ENCODE measurements at places on chromosomes 7 and 10.
A peak's percentile ranks its signal among the peaks of the same experiment; 100 is the strongest.

DNA sequence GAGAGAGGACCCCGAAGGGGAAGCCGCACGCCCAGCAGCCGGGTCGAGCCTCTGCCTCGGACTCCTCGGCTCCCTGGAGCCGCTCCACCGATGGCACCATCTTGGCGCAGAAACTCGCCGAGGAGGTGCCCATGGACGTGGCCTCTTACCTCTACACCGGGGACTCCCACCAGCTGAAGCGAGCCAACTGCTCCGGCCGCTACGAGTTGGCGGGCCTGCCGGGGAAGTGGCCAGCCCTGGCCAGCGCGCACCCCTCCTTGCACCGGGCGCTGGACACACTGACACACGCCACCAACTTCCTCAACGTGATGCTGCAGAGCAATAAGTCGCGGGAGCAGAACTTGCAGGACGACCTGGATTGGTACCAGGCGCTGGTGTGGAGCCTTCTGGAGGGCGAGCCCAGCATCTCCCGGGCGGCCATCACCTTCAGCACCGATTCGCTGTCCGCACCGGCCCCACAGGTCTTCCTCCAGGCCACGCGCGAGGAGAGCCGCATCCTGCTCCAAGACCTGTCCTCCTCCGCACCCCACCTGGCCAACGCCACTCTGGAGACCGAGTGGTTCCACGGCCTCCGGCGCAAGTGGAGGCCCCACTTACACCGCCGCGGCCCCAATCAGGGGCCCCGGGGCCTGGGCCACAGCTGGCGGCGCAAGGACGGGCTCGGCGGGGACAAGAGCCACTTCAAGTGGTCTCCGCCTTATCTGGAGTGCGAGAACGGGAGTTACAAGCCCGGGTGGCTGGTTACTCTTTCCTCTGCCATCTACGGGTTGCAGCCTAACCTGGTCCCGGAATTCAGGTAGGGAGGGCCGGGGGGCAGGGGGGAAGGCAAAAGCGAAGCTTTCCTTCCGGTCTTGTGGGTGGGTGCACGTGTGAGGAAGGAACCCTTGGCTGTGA, 973 bp downstream of the GPR158 start:
- peak overlapping the region; percentile 93 for H3K4me3 ChIP-seq
- peak; percentile 68 for DNase-seq
- H3K27ac ChIP-seq = no peak overlapping the region
- peaks cover 8% of the 10 kb centered on the region for H3K4me1 ChIP-seq
- no peaks in the 10 kb centered on the region for H3K36me3 ChIP-seq

DNA sequence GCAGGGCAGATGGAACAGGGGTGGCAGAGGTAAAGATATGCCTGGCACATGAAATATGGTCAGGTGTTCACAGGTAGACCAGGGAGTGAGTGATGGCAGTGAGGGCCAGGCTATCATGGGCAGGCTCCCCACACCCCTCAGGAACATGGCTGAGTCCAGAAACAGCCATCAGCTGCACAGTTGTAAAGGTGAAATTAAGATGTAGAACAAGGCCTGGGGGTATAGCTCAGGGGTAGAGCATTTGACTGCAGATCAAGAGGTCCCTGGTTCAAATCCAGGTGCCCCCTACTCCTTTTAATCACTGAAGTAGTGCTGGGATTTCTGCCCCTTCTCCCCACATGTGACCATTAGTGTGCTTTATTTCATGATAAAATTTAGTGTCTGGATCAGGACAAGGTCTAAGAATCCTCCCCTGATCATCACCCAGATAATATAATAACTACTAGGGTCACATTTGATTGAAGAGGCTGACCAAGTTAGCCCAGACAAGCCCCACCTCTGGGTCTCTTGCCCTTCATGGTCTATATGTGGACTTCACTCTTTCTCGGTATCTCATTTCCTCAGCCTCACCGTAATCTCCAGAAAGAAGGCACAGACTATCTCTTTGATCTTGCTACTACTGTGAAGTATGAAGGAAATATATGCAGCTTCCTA, 69.0 kb downstream of the ZNF783 start:
- H3K27me3 ChIP-seq = no peaks in the 10 kb centered on the region
- no peak overlapping the region for H3K4me3 ChIP-seq
- H3K27ac ChIP-seq = no peak overlapping the region
- DNase-seq = no peak

DNA sequence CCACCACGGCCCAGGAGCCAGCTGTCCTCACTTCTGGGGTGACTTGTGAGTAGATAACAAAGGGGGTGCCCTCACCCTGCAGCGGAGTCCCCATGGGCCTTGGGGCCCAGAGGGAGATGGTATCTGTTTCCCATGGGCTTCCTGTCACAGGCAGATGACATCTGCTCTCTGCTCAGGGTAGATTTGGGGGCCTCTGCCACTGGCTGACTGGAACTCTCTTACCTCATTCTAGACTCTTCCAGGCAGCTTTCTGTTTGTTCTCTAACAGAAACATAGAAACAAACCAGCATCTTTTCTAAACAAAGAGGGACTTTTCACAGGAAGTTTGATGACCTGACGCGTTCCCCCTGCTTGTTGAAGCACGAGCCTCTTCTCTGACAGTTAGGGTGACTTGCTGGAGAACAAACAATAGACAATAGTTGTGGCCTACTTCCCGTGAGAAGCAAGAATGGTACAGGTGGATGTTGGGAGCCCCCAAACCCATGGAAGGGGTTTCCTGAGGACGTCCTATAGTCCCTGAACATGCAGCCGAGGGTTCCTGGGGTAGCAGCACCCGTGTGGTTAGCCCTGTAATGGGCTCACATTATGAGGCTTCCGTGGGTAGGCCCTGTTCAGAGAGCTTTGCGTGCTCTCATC, 61.6 kb downstream of the GRK5 start:
- H3K27ac ChIP-seq = no peak overlapping the region
- DNase-seq = no peak
- no peaks in the 10 kb centered on the region for H3K36me3 ChIP-seq
- H3K4me3 ChIP-seq = no peak overlapping the region

GRCh38 chr10:43253461-43254198, 13.2 kb downstream of the RASGEF1A start:
- peaks cover 6% of the 10 kb centered on the region for H3K4me1 ChIP-seq
- no peaks in the 10 kb centered on the region for H3K36me3 ChIP-seq
- H3K27ac ChIP-seq = no peak overlapping the region
- H3K27me3 ChIP-seq = no peaks in the 10 kb centered on the region

GRCh38 chr10:103659674-103660363, 166.3 kb downstream of the NEURL1 start:
- no peak overlapping the region for H3K27ac ChIP-seq
- 0 out of 2 replicates have a peak, but pooled peaks cover 6% of the 10 kb centered on the region for H3K36me3 ChIP-seq
- no peak for DNase-seq
- peaks cover 27% of the 10 kb centered on the region for H3K4me1 ChIP-seq
- 0 out of 2 replicates have a peak overlapping the region, but pooled peaks have one; percentile 8 for H3K4me3 ChIP-seq

Measured in H1 (cell line).